ENCODE measurements at places on chromosomes 1 and 21.

DNA sequence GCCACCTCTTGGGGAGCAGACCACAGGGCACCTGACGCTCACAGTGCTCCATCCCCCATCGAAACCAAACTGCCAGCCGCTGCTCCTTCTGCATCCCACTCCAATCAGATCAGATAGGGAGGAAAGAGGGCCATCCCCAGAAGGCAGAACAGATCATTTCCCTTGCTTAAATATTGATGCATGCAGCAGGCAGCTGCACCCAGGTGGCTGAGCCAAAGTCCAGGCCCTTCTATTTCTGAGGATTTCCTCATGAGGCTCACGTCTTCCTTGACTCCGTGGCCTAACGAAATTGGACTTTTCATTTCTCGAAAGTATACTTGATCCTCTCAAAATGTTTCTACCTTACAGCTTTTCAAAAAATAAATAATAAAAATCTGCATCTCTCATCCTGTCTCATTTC is 239.2 kb downstream of the ATG4C start:
- no peak for DNase-seq

DNA sequence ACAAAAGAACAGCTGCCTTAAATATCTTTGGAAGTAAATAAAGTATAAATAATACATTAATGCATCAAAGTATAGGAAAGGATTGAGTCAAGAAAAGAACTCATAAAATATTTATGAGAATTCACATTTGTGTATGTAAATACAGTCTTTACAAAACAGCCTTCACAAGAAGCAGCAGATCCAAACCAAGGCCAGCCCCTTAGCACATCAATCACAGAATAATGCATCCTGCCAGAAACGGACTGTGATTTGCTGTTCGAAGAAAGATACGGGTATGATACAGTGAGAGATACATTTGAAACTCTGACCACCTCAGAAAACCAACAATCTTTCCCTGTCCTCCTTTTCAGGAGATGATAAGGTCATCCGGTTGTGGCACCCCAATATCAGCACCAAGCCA is 70.9 kb downstream of the WDR64 start:
- DNase-seq, result no peak

- DNase-seq, result no peak
Observed at GRCh38 chr1:239706245-239706892, 320.0 kb downstream of the CHRM3 start.

DNA sequence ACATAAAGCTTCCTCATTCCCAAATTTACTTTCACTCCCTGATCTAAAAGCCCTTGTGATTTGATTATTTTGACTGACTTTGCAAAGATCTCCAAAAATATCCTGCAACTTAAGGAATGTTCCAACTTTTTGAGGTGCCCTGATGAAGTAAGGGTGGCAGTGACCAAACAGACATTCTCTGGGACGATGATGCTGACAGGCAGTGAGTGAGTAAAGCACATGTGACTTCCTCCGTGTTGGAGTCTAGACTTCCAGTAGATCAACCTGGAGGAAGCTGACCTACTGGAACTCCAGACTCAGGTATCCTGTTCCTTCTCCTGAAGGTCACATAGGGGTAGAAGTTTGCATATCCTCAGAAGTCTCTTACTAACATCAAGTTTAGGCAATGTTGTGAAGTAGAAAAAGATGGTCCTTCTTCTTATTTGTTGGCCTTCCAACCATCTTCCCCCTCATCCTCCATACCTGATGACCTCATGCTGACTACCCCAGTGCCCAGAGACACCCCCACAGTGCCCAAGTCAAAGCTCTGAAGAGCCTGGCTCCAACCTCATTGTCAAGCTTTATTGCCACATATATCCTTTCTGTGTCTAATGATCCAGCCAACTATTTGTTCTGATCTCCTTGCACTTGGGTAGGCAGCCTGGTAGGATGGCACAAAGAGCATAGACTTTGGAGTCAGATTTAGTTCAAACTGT is 16.0 kb downstream of the TNFSF4 start:
- DNase-seq, result no peak

DNA sequence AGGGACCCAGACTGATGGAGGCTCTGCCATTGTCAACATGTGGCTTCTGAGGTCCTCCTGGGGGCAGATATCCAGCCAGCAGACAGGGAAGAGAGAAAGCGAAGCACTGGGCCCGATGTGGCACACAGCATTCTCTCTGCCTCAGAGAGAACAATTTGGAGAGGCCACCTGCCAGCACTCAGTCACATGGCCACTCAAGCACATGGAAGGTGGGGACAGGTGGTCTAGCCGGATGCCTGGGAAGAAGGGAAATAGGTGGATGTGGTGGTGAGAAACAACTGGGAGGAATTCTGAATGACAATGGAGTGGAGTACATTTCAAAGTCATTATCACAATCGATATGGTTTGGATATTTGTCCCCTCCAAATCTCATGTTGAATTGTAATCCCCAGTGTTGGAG is 109.0 kb downstream of the UBE2U start:
- no peak for DNase-seq

GRCh38 chr1:6868660-6869380 is 83.6 kb downstream of the CAMTA1 start:
- DNase-seq, result no peak

GRCh38 chr21:33622253-33622652 is 19.3 kb downstream of the CRYZL1 start:
- no peak for DNase-seq

- peak; percentile 40 for DNase-seq
Observed at GRCh38 chr21:44024887-44025353, 12.8 kb downstream of the TRAPPC10 start.

DNA sequence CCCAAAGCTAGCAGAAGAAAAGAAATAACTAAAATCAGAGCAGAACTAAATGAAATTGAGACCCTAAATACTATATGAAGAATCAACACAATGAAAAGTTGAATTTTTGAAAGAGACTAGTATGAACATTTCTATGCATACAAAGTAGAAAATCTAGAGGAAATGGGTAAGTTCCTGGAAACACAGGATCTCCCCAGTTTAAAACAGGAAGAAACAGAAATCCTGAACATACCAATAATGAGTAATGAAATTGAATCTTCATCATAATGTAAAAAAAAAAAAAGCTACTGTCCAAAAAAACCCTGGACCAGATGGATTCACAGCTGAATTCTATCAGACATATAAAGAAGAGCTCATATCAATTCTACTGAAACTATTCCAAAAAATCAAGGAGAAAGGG is 233.5 kb downstream of the PLPP3 start:
- no peak for DNase-seq

DNA sequence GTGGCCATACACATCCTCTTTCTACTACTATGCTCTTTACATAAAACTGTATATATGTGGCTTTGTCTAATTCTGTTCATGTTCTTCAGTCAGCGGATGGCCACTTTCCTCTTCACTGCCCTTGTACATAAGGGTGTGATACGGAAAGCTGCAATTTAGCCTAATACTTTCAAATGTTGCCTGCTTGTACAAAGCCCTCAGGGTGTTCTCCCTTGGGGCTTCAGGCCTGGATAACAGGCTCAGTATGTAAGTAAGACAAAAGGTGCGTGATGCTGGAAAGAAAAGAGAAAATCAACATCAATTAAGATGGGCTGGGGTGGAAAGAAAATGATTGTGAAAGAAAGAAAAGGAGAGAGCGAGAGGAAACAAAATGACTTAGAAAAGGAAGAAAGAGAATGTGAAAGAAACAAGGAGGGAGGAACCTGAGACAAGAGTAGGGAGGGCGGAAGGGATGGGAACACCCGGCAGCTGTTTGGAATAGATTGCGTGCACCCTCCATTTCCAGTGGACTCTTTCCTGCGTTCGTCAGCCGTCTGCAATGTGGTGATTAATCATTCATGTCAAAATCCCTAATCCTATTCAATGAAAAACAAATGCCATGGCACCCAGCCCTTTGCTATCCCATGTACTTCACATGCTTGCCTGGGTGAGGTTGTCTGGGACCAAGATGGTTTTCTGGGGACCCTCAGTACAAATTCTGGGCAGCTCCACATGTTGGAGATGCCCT is 553.6 kb downstream of the NUF2 start:
- DNase-seq, result no peak

- no peak for DNase-seq
Observed at GRCh38 chr1:234494049-234494448, 15.1 kb upstream of the TARBP1 start.

DNA sequence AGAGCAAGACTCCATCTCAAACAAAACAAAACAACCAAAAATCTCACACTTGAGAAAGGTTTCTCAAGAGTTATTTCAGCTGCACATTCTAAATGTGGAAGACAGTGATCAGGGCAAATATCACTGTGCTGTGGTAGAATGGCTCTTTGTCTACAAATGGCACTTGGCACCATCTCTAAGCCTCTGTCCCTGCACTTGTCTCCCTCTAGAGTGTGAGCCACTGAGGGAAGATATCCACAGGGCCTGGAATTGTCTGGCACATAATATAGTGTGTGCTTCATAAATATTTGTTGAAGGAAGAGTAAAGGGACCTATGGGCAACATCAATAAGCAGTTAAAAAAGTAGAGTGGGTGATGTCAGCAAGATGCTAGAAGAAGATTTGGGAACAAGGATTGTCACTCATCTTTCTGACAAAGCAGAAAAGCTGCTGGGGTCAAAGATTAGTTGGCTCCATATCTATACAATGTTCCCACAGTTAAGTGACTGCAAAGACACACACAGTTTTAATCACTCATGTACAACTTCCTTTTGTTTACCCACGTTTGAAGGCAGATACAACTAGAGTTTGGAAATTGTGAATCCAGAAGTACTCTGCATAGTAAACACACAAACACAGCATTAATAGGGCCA is 19.1 kb downstream of the CD101 start:
- no peak for DNase-seq

GRCh38 chr1:113073479-113073950 is 517 bp downstream of the LRIG2 start:
- DNase-seq, result no peak

GRCh38 chr1:156247460-156248322 is at the start of gene PAQR6:
Gene PAQR6 (minus strand): TSS chr1:156248056. CDS start chr1:156246731, 1,325 bp downstream.
- no peak for DNase-seq

GRCh38 chr1:89827902-89828301 is 7.1 kb downstream of the LRRC8D start:
- DNase-seq, result no peak

DNA sequence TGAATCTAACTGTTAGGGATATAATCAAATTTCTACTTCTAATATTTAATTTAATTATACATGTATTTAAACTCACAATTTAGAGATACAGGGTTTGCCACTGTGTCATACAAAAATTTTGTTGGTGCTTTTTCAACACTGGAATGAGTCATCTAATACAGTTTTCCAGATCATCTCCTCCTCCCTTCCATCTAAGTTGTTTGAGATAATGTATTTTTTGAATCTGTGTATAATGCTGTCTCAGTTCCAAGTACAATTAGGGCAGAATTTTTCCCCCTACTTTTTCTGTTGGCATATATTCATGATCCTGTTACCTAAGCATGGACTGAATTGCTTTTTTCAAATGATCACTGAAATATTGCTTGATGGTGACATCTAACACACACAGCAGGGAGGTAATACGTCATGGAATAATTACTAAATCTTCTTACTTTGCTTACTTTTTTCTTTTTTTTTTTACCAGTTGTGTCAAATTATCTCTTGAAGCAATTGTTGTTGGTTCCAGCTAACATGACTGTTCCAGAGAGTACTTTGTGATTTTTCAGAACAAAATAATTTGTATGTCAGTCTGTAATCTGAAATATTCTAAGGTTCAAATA is 146.0 kb downstream of the MAGI3 start:
- DNase-seq, result no peak

GRCh38 chr1:27772932-27773825 is at the start of gene STX12:
Gene STX12 (plus strand): TSS chr1:27773219. CDS start chr1:27773308, 89 bp downstream.
- DNase-seq, result peak; percentile 96

DNA sequence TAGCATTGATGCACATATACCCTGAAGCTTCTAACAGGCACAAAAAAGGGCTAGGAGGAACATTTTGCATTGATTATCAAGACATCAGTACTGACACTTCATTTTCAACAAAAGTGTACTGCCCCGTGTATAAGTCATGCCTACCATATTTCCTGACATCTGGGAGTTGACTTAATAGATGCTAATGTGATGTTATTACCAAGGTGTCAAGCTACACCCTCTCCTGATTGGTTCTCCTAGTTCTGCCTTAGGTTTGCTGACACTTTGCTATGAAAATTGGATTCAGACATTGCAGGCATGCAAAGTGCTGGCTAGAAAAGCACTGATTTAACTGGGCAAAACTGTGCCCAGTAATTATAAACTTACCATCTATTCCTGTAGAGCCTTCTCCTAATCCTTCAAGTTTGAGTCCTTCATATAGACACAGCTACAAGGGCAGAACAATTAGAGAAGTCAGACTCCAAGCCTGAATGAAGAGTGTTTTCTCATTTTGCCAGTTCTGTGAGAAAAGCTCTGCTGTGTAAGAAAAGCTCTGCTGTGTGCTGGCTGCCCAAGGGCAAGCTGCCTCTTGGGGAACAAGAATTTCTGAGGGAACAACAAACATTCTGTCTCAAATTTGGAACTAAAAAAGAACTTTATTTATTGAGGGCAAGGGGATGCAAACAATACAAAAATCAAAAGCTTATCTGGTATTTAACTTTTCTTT is 11.2 kb downstream of the S100A10 start:
- no peak for DNase-seq

DNA sequence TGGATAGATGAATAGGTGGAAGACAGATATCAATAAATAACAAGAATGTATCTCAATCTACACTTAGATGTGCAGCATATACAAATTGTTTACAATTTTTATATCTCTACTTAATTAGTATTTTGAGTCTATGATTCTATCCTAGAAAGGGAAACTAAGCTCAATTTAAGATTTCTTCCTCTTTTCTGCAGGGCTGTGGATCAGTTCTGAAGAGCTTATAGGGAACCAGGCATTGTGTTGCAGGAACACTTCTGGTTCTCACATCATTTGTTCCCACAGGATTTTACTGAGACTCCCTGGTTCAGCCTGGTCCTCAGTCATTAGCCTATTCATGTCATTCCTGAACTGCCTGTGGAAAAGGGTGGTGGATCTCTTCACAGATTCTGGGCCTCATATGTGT is 105.8 kb downstream of the TNFSF18 start:
- no peak for DNase-seq

DNA sequence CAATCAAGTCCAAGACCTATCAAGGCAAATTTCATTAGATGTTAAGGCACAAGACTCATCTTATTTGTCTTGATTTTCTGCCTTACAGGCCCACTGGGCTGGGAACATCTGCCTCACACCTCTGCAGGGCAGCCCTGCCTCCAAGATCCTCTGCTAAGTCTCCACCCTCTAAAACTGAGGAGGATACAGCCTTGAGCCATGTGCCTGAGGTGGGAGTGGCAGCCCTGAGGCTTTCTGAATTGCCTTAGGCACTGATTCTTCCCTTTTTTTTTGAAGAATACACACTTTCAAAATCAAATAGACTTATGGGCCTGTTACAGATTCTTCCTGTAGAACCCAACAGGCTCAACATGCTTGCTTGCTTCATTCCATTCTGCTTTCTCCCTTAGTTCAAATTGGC is 544.3 kb upstream of the ADAMTS5 start:
- DNase-seq, result no peak

Data from hematopoietic multipotent progenitor cell treated with erythropoietin and hydrocortisone succinate and interleukin-3 and kit ligand, for 8 days (in vitro differentiated cells).